AG20443 (cell line): ENCODE measurements at places on chromosomes 7 and 10.
A peak's percentile ranks its signal among the peaks of the same experiment; 100 is the strongest.

DNA sequence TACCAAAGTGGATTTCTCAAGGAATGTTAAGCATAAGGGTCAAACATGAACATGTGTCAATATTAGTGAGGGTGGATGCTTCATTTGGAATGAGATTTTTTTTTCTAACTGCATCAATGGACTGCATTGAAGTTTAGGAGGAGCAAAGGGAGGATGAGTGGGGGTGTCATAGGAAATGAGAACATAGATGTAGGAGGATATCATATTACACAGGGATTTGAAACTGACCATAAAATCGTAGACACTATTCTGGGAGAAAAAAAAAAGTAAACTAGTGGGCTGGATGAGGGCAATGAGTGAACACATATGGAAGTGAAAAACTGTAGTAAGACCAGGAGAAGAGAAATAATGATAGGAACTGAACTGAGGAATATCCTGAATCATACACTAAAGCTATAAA, 109.4 kb downstream of the SEMA3A start:
- no peak for DNase-seq

DNA sequence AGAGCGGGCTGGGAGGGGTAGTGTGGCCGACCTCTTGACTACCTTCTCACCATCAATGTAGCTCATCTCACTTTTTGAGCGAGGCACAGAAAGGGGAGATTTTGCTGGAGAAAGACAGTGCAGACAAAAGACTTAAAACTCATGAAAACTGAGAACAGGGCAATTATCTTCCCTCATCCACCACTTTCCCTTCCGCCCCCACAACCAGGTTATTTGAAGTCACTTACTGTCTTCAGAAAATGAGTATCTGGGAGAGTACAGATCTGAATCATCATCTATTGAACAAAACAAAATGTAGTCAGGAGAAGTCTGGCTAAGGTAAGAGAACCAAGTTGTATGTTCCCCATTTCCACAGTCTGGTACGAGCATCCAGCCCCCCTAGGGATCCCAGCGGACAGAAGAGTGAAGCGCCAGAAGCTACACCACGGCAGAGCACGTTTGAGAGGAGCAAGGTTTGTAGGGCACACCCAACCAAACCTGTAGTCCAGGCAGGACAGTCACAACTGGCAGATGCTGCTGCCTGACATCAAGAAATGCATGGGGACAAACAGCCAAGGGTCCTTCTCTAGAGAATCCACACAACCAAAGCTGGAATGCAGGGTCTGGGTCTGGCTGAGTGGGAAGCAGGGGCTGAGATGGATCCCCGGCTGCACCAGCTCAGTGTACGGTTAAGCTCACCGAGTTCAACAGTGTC, 93.4 kb upstream of the PDLIM1 start:
- DNase-seq = no peak

GRCh38 chr7:159172400-159172799, 27.7 kb upstream of the VIPR2 start:
- no peak for DNase-seq

DNA sequence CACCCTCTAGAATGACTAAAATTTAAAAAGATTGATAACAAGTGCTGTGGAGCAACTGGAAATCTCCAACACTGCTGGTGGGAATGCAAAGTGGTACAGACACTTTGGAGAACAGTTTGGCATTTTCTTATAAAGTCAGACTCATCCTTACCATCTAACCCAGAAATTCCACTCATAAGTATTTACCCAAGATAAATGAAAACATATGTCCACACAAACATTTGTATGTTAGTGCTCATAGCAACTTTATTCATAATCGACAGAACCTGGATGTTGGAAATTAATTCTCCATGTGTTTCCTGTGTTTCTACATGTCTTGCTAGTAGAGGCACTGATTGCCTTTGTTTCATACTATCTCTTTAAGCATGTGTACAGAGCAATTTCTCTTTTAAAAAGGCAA, 282.4 kb downstream of the AHR start:
- DNase-seq = no peak

DNA sequence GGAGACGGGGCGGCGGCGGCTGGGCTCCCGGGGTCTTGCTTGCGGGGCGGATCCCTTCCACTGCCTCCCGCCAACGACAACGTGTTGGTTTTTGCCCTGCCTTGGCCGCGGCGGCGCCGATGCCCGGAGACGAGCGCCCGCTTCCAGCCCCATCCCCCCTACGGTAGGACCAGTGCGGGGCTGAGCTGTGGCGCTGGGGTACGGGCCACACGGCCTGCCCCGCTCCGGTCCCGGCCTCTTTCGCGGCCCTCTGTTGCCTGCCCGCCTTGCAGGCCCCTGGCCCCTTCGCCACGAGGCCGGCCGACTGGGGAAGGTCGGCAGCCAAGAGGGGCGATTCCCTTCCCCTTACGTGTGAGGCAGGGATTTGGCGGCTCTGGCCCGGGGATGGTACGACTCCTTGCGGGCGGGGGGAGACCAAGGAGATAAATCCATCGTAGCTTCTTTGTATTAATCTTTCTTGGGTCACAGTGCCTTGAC, 488 bp downstream of the EIF4H start:
- peak; percentile 53 for DNase-seq

DNA sequence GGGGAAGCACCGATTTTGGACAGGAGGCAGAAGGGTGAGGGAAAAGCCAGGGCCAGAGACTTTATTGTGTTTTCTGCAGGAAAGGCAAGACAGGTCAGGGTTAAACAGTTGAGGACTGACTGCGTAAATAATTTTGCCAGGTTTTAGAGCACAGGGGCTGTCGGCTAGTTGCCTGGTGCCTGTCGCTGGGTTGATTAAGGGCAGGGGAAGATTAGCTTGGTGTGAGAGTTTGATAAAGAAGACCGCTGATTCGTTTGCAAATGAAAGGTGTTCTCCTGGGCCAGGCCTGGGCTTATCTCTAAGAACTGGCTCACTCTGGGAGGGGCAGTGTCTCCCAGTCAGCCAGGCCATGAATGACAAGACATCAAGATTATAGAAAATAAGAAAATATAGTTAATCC, 75.6 kb downstream of the SLC37A3 start:
- no peak for DNase-seq

DNA sequence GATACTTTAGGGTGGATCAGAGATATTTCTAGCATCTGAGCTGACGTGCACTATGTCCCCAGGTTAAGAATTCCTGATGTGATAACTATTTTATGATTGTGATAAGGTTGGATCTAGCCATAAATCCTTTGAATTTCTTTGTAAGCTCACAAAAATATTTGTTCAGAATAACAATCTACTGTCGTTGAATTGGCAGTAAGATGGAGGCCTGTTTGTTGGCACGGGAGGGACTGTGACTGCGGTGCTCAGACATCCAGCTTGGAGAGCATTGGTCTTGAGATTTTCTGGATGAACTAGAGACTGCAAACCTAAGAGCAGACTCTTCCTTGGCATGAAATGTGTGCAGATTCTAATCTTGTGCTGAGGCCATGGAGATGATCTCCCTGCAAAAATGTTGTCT, 131.1 kb downstream of the LRRC4 start:
- peak; percentile 43 for DNase-seq

GRCh38 chr10:24214762-24215161, 5.8 kb downstream of the KIAA1217 start:
- DNase-seq = no peak

- no peak for DNase-seq
These were observed 139.2 kb upstream of the PRR15 start for GRCh38 chr7:29424295-29424983.

DNA sequence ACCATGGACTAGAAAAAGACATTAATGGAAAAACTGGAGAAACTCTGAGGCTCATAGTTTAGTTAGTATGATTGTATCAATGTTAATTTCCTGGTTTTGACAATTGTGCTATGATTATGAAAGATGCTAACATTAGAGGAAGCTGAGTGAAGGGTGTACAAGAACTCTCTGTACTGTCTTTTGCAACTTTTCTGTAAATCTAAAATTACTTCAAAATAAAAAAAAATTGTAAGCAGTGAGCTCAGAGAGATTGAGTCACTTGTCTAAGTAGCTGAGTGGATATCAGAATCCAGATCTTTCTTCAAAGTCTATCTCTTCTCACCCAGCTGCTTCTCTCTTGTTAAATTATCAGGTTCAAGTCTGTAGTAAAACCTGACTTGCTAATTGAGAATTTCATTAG, 181.1 kb downstream of the PLCE1 start:
- no peak for DNase-seq

- no peak for DNase-seq
These were observed 134.0 kb upstream of the SEMA3D start for GRCh38 chr7:85320699-85321476.

DNA sequence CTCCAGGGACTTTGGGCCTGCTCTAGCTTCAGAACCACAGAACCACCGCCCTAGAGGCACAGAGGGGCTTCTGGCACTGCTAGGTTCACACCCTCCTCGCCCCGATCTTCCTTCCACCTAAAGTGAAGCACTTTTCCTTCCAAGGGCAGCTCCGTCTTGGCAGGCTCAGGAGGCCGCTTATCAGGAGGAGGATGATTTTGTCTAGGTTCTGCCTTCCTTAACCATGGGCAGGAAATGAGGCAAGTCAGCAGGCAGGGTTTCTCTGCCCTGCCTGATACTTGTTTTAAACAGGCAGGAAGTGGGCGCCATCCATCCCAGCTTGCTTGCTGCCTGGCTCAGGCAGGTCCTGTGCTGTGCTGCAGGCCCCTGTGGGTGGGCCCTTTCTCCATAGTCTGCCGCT, 8.3 kb upstream of the ATP6V0E2 start:
- DNase-seq = no peak

GRCh38 chr10:14179251-14179650, 151.5 kb downstream of the FRMD4A start:
- no peak for DNase-seq

GRCh38 chr7:90081621-90082020, 72.6 kb upstream of the STEAP1 start:
- DNase-seq = no peak

- no peak for DNase-seq
These were observed 7.7 kb downstream of the AGMO start for GRCh38 chr7:15554081-15554480.

DNA sequence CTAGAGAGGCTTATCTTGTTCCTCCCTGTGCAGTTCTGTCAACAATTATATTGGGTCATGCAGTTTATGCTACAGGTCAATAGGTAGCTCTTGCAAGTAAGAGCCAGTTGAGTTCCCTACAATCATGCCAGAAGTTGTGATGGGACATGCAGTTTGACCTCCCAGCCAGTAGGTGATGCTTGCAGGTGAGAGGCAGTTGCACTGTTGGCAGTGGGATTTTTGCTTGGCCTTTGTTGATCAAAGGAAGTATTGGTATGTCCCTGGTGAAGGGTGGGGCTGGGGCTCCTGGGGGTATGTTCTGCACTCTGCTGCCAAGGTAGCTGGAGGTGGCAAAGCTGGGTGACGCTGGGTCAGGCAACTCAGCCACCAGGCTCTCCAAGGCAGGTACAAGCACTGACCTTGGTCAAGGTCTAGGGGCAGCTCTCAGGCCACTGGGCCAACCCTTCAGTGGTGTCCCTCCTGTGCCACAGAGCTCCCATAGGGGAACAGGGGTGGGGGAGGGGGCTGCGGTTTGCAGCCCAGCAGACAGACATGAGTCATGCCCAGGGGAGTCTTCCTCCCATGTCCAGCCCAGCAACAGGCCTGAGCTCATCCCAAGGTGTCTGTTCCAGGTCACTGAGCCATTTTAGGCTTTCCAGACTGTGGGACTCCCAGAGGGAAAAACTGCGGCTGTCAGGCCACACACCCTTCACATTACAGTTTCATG, 43.3 kb downstream of the MEOX2 start:
- no peak for DNase-seq

- DNase-seq = no peak
These were observed 9.8 kb upstream of the LAMB1 start for GRCh38 chr7:108012499-108013430.

DNA sequence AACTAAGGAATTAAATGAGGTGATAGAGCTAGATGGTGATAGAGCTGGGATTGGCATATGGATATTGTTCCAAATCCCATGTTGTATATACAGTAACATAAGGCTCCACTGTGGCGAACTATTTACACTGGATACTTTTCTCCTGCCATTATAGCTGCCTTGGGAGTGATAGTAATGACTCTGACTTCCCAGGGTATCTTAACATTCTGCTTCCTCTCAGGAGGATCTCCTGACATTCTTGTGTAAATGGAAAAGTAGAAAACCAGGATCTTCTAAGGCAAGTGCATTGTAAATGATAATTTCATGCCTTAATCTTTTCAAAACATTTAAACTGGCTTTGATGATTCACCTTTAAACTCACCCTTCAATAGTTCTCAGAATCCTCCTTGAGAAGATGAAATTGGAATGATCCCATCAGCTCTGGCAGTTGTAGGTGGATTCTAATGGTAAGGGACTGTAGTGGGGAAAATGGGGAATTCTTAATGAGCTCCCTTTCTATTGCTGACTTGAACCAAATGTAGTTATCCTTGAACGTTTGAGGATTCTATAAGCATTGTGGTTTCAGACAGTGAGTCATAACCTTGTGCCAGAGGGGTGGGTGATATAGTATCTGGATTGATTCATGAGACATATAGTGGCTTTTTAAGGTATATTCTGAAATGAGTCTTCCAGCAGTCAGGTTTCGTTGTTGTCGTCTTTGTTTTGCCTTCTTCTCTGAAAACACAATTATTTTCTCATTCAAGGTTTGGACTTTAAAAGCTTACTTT, 450.0 kb downstream of the SUGCT start:
- no peak for DNase-seq

DNA sequence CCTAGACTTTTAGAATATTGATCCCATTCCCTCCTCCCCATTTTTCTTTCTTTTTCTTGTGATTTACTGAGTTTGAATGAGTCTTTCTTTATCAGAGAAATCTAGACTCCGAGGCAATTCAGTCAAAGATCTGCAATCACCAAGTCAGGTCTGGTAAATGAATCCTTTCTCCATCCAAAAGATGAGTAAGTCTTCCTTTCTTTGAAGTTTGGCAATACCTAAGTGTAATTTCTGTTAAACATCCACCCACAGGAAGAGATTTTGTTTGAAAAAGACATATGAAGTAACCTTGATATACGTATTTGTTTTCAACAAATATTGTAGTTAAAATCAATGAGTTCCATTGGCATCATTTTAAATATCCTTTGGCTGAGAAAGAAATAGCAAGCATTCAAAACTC, 58.3 kb downstream of the SLC39A12 start:
- peak; percentile 31 for DNase-seq

DNA sequence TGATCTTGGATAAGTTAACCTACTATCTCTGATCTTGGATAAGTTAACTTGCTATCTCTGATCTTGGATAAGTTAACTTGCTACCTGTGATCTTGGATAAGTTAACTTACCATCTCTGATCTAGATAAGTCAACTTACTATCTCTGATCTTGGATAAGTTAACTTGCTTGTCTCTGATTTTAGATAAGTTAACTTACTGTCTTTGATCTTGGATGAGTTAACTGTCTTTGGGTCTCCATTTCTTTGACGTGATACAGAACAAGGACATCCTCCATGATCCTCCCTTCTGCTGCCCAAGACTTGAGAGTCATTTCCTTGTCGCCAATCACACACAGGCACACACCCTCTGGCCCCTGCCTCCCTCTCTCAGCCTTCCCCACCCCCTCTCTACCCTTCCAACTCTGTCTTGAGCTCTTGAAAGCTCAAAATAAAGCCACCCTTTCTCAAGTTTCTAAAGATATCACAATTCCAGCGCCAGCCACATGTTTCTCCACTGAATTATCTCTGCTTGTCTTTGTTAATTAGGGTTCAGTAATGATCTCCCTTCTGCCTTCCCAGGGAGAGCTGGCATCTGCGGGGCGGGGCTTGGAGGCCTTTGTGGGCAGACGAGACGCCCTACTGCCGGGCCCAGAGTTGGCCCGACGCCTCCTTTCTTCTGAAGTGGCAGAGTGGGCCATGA, 85.1 kb upstream of the GTF2I start:
- DNase-seq = no peak

- DNase-seq = no peak
These were observed 87.5 kb downstream of the CH25H start for GRCh38 chr10:89119651-89120050.
